Stimulated activated CD4-positive, alpha-beta T cell treated with anti-CD3 and anti-CD28 coated beads, Interleukin-12 subunit alpha, Interleukin-12 subunit beta, amount 100 ng/mL, for 24 hours (primary cell): ENCODE measurements at places on chromosomes 11 and 22.

GRCh38 chr11:93984936-93985335 lies 36.2 kb upstream of the HEPHL1 start:
- no peak for DNase-seq

DNA sequence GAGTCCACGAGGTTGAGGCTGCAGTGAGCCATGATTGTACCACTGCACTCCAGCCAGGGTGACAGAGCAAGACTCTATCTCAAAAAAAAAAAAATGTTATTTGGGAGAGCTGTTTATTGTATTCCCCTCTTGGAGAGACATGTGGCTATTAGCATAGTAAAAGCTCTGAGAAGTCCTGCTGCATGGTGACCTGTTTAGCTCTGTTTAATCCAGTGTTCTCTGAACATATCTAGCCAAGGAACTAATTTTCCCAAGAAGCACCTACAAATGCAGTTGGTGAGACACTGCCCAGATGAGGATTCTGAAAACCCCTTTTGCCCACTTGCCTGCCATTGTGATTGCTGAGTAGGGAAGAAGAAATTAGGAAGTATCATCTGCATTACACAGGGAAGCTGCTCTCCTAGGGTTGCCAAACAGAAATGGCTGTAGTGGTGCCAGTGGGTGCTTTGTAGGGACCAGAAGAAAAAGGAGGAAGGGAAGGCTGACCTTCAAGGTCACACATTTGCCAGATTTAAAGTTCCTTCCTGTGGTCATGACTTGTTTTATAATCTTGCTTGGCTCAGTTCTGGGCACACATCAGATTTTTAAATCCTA lies 15.7 kb downstream of the TIMP3 start:
- DNase-seq, result no peak

- DNase-seq, result no peak
Observed at GRCh38 chr22:49765951-49766350, 61.7 kb downstream of the BRD1 start.

GRCh38 chr11:73759610-73760134 lies 1.2 kb downstream of the RAB6A start:
- no peak for DNase-seq

DNA sequence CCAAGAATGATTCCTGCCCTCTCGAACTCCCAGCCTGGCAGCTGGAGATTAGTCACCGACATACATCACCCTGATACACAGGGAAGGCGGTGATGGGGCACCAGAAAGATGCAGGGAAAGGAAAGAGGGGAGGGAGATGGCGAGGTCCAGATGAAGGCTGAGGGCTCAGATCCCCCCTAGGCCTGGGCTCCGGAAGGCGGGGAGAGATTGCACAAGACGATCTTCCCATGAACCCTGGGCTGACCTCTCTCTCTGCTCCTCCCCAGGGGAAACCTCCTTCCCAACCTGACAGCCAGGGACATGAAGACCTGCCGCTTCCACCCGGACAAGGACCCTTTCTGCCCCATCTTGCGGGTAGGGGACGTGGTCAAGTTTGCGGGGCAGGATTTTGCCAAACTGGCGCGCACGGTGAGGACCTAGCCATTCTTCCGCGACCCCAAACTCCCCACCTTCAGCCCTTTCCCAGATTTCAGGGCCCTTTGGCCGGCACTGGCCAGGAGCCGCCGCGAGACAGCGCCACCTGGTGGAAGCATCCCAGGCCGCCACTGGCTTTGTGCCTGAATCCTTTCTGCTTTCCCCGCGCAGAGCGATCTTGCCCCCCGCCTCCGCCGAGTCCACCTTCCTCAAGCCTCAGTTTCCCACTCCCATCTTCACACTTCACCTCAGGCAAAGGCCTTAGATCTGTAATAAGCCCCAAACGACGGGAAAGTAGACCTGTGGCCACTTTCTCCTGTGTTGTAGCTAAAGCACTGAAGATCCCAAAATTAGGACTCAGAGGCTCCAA lies 11.5 kb downstream of the P2RX3 start:
- peak; percentile 57 for DNase-seq

GRCh38 chr11:30635401-30635989 lies 49.3 kb upstream of the MPPED2 start:
- DNase-seq, result no peak

DNA sequence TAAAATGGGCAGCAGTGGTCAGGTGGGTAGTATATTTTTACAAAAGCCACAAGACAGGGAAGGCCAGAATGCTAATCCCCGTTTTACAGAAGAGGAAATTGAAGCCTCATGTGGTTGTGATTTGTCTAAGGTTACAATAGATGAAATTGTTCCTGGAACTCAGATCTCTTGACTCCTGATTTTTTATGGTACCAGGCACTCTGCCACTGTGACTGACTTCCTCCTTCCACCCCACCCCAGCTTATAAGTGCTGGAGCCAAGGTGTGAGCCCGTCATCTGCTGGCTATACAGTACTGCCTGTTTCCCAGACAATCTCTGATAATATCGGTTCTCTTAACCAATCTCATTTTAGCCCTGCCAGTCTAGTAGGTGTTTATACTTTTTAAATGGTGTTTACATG lies 1.9 kb downstream of the SLC5A1 start:
- DNase-seq, result no peak

DNA sequence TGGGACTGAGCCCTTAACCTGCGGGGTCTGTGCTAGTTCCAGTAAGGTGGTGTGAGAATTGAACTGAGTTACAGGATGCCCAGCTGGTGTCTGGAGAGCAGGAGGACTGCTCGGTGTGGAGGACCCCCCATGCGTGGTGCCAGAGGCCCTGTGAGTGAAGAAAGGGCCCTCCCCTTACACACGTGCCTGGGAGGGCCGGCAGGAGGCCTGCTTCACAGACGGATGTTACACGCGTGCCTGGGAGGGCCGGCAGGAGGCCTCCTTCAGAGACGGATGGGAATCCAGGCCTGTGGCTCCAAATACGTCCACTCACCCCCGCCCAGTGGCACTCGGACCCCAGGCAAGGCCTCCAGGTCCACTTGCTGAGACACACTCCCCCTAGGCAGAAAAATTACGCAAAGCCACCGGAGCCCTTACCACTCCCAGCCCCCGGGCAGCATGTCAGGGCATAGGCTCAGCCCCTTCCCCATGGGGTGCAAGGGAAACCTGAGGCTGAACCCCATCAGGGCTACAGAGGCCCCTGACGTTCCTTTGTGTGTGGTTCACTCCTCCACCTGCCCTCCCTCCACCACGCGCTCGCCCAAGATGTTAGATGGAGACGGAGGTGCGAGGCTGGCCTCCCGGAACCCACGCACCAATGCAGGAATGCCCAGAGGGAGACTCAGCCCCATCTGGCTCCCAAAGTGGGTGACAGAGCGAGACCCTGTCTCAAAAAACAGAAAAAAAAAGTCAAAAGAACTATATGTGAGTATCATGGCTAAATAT lies 227.8 kb downstream of the BRD1 start:
- DNase-seq, result no peak

- no peak for DNase-seq
Observed at GRCh38 chr11:17770048-17770652, 35.6 kb downstream of the KCNC1 start.

- DNase-seq, result no peak
Observed at GRCh38 chr11:75371949-75372876, 20.8 kb upstream of the ARRB1 start.

- no peak for DNase-seq
Observed at GRCh38 chr11:132318421-132319157, 948.2 kb downstream of the NTM start.

GRCh38 chr11:120217941-120218694 lies 7.3 kb downstream of the OAF start:
- DNase-seq, result no peak

DNA sequence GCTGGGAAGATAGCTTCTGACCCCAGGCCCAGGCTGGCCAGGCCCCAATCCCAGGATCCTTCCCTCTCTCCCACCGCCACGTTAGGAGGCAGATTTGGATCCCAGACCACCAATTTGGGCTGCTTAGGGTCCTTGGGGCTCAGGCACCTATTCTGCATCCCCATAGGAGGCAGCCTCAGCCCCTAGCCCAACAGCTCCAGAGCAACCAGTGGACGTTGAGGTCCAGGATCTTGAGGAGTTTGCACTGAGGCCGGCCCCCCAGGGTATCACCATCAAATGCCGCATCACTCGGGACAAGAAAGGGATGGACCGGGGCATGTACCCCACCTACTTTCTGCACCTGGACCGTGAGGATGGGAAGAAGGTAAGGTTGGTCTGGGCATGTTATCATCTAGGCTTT lies 16.1 kb downstream of the TUB start:
- no peak for DNase-seq

DNA sequence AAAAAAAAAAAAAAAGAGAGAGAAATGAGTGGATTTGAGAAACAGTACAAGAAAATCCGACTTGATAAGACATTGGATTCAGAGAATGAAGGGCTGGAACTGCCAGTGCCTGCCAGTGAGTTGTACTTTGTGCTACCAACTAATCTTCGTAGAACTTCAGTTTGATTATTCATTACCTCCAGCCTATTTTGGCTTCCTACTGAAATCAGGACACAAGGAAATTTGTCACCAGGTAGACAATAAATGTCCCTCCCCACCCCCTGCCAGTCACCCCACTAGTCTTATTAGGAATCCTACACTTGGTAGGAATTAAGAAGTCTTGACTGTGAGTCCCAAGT lies 21.4 kb upstream of the POLD3 start:
- DNase-seq, result no peak

DNA sequence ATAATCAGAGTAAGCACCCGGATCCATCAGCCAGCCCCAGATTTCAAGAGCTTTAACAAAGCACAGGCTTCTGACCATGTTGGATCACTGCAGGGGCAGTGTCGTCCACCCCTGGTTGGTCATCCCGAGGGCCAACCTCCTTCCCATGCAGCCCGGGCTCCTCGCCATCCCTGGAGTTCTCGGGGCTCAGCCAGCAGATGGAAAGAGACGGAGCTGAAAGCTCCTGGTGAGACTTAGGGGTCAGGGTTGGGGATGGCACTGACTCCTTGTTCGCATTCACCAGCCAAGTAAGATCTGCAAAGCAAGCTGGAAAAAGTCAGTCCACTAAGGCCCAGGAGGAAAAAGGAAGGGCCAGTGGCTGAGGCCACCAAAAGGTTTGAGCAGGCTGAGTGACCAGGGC lies 888.9 kb downstream of the BRD1 start:
- no peak for DNase-seq

DNA sequence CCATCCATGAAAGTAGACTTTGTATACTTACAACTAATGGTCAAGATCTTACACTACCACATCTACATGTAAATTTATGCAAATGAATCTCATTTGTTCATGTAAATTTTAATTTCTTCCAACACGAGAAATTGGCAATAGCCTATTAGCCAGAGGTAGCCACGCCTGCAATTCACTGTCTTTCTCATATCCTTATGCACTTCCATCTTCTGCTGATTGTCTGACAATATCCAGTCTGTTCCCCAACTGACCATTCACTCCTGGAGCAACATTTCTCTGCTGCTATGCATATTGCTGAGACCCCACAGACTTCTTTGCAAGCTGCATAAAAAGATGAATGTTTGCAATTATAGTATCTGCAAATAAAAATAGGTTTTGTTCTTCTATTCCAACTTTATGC lies 2.5 kb downstream of the NNMT start:
- no peak for DNase-seq

DNA sequence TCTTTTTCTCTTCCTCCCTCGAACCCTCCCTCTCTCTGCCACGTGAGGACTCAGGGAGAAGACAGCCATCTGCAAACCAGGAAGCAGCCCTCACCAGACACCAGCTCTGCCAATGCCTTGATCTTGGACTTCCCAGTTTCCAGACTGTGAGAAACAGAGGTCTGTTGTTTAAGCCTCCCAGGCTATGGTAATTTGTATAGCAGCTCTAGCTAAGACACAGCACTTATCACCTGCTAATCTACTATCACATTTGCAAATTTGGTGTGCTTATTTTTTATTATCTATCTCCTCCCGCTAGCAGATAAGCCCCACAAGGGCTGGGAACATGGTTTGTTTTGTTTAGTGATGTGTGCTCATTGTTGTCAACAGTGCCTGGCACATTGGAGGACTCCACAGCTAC lies 124.8 kb upstream of the OPCML start:
- DNase-seq, result no peak

- peak; percentile 91 for DNase-seq
Observed at GRCh38 chr11:65382033-65382803, at the start of gene SLC25A45. Gene SLC25A45, minus strand, starts transcription at chr11:65382646. Its CDS starts 695 bp downstream, at chr11:65381951.

GRCh38 chr22:49555526-49555925 lies 272.1 kb downstream of the BRD1 start:
- DNase-seq, result no peak

- no peak for DNase-seq
Observed at GRCh38 chr11:116558504-116559211, 214.1 kb downstream of the BUD13 start.

DNA sequence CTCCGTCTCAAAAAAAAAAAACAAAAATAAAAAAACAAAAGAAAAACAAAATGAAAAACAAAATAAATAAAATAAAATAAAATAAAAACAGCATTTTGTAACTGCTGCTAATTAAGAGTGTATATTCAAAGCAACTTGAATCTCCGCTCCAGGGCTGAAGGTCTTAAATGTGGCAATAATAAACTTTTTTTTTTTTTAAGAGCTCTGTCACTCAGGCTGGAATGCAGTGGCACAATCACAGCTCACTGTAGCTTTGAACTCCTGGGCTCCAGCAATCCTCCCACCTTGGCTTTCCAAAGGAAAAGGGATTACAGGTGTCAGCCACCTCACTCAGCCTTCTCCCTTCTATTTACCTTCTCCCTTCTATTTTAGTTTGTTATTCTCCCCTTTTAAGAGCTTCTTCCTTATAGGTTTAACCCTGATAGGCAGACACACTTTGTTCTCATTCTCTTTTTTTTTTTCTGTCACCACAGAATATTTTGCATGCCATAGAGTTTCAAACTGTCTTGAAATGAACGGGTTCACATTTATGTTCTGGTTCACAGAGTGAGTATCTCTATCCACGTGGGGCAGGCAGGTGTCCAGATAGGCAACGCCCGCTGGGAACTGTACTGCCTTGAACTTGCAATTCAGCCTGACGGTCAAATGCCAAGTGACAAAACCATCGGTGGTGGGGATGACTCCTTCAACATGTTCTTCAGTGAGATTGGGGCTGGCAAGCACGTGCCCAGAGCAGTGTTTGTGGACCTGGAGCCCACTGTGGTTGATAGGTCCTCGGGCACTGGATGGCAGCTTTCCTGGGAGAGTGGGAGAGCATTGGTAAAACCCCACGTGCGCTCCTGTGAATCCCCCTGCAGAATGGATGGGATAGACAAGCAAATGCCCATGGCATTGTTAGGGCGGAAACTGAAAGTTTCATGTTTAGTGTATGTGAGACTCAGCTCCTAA lies 19.4 kb downstream of the LRRC74B start:
- no peak for DNase-seq

DNA sequence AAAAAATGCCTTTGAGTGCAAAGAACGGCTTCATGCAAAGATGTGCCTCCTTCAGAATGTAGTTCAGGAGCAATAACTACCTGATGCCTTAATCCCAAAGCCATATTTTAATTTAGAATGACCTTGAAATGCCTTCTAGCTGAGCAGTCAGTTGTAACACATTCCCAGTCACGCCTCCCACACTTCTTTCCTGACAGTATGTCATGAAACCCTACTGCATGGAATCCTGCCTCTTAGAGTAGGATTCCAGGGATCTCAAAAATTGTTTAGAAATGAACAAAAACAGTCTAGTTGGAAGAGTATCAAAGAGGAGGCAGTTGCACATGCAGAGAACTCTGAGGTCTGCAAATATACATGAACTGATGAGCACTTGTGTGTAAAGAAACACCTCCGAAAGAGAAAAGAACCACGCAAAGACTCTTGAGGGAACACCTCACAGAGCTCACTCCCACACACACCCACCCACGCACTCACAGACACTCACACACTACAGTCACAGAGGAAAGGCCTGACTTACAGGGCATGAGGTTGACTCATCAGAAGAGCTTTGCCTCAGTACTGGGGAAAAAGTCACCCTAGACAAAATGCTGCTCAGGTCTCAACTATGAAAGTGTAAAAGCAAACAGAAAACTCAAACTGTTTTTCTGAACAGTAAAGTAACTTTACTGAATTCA lies 77.4 kb downstream of the GGTLC2 start:
- peak; percentile 50 for DNase-seq
